ENCODE measurements at places on chromosomes 12 and 14.

- DNase-seq = no peak
These were observed 60.6 kb downstream of the SPRING1 start for GRCh38 chr12:116677202-116677661.

DNA sequence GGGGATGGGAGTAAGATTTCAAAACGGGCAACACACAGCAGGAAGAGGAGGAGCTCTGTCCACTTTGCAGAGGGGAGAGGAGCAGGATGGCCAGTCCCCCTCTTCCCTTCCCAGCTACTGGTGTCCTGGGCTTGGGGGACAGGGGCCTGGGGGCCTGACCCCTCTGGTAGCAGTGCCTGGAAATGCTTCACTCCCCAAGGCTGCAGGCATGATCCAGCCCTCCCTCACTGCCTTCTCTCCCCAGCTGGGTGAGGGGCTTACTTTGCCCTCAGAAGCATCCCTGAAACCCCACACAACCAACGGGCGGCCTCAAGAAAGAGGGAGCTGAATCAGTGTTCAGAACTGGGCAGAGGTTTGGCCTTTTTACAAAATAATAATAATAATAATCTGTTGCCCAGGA lies 279.5 kb downstream of the DPF3 start:
- DNase-seq = no peak

- DNase-seq = no peak
These were observed 225.5 kb downstream of the ERC1 start for GRCh38 chr12:1216560-1216959.

- no peak for DNase-seq
These were observed 41.4 kb downstream of the TPCN1 start for GRCh38 chr12:113262710-113263109.

DNA sequence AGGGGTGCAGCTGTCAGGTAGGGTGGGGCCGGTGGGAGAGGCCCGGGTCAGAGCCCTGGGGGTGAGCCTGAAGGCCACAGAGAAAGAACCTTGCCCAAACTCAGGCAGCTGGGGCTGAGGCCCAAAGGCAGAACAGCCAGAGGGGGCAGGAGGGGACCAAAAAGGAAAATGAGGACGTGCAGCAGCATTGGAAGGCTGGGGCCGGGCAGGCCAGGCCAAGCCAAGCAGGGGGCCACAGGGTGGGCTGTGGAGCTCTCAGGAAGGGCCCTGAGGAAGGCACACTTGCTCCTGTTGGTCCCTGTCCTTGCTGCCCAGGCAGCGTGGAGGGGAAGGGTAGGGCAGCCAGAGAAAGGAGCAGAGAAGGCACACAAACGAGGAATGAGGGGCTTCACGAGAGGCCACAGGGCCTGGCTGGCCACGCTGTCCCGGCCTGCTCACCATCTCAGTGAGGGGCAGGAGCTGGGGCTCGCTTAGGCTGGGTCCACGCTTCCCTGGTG lies 10.5 kb downstream of the MMP14 start:
- DNase-seq = no peak

- peak; percentile 72 for DNase-seq
These were observed 131.6 kb downstream of the PPFIA2 start for GRCh38 chr12:81627336-81628189.

DNA sequence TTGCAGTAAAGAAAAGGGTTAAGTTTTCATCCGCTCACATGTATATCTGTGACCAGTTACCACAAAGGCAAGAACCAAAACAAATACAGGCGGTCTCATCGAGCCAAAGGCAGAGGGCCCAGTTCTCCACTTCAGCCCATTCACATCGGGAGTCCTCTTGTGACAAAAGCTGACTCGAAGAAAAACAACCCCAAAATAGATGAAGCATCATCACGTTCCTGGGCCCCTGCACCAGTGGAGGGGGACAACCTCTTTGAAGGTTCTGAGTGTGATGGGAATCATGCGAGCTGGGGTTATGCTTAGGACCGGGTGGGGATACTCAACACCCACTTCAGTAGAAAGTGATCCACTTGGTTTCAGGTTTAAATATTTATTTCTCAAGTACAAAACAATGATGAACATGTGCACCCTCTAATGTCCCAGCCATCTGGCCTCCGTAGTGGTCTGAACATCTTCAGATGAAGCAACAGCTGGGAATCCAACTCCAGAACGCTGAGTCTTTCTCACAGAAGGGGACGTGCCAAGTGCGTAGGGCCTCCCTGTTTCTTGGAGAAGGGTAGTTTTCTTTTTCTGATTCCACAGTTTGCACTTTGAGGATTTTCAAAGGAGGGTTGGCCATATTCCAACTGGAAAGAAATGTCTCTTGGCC lies 8.4 kb downstream of the GSC start:
- DNase-seq = no peak

GRCh38 chr12:23093488-23093887 lies 468.5 kb downstream of the ETNK1 start:
- DNase-seq = no peak

GRCh38 chr12:52514471-52515318 lies 5.5 kb downstream of the KRT5 start:
- no peak for DNase-seq

- DNase-seq = no peak
These were observed 11.5 kb downstream of the FUT8 start for GRCh38 chr14:65423982-65424381.

DNA sequence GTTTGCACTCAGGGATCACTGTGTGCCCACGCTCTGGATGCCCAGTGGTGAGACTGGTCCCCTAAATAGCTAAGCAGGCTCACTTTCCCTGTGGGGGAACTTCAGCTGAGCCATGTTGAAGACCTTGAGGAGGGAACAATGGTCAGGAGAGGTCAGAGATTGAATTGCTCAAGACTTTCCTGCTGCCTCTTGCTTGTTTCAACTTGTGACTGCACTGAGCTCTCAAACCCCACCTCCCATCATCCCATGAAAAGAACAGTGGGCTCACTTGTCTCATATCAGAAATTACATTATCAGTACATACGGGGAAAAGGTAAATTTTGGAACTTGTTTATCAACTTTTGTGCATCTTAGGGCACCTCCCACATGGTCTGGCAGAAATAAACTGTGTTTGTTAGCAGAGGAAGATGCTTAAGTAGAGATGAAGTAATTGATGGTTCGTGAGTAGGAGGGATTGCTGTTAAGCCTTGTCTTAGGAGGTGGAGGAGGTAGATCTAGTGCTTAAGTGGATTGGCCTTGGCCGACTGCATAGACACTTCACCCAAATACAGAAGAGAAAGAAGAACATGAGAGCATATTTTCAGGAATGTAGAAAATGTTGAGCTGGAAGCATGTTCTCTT lies 15.0 kb upstream of the SERPINA1 start:
- no peak for DNase-seq

DNA sequence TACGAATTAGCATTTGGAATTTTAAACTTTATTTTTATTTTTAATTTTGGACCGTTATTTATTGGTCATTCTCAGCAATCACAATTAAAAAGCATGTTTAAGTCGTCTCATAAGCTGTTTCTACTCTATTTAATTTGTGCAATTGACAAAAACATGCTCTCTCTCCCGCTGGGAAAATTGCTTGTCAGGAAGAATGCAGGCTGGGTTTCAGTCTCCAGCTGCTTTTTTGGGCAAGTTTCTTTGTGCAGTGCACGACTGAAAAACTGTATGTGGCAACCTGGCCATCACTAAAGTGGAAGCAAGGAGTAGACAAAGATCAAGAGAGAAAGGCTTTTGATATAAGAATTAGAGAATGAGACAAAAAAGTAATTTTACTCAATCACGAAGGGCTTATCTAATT lies 941.5 kb upstream of the MDGA2 start:
- DNase-seq = no peak

- peak; percentile 34 for DNase-seq
These were observed 3.6 kb downstream of the TNS2 start for GRCh38 chr12:53053218-53054111.

DNA sequence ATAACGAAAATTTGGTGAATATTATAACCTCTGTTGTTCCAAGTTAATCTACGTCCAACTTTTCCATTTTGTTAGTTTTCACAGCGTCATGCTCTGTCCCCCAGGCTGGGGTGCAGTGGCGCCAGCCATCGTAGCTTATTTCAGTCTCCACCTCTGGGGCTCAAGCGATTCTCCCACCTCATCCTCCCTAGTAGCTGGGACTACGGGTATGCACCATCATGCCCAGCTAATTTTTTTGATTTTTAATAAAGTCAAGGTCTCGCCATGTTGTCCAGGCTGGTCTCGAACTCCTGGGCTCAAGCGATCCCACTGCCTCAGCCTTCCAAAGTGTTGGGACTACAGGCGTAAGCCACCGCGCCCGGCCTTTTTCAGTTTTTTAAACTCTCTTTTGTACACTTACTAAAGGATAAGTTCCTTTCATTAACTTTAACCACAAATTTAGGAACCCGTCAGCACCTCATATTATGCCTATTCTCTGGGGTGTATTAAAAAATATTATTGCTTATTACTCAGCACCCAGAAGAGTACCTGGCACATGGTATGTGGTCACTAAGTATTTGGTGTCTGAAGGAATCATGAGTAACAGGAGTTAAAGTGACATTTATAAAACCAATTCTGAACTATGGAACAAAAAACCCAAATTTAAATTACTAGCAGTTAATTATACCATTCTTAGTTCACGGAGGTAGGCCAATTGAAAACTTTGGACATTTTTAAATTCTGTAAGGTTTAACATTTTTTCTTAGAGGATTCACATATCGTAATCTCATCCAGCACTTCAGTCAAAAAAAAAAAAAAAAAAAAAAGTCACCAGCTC lies 925 bp upstream of the MIPOL1 start:
- no peak for DNase-seq

DNA sequence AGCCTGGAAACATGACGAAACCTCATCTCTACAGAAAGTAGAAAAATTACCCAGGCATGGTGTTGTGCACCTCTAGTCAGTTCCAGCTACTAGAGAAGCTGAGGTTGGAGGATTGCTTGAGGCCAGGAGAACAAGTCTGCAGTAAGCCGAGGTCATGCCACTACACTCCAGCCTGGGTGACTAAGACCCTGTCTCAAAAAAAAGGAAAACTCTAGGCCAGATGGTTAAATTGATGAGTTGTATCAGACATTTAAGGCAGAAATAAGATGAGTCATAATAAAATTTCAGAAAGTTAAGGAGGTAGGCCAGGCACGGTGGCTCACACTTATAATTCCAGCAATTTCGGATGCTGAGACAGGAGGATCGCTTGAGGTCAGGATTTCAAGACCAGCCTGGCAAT lies 10.7 kb downstream of the EIF2S1 start:
- no peak for DNase-seq

GRCh38 chr12:30358671-30359070 lies 337.0 kb downstream of the IPO8 start:
- DNase-seq = no peak

DNA sequence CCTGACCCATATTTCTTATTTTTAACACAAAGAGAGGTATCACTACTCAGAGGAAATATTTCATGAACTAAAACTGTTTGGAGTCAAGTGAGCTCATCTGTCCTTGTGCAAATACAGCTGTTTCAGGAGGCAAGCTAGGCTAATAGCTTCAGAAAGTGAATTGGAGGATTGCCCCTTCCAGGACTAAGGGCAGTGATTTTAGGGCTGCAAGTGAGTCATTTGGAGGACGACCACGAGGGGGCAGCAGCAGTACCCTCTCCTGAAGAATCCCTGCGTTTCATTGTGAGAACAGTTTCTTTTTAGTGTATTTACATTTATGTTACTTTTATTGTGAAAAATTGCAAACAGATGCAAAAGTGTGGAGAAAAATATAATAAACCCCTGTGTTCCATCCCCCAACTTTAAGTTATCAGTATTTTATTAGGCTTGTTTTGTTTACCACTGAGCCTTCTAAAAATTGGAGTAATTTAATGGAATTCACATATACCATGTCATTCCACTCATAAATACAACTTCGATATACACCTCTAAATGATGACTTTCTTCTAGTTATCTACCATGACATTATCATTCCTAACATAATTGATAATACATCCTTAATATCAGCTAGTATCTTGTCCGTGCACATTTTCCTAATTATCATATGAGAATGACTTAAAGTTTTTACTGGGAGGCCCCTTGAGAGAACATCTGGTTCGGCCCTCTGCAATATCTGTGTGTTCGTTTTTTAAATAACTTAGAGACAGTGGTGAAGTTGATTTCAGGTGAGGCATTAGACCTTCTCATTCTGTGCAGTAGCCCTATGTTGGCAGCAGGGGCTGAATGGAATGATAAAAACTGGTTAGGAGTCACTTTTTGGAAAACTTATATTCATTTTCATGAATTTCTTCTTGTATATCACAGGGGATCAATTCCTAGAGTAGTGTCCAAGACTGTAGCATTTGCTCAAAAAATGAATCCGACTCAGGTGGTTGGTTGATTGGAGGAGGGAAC lies 13.7 kb downstream of the FOXJ2 start:
- peak; percentile 85 for DNase-seq
